ENCODE measurements at places on chromosomes 3 and 15. TPM values are rescaled to one million over a fixed set of nuclear protein-coding genes. Genes with fewer than 3 reads are reported as not detected.
A peak's percentile ranks its signal among the peaks of the same experiment; 100 is the strongest.

DNA sequence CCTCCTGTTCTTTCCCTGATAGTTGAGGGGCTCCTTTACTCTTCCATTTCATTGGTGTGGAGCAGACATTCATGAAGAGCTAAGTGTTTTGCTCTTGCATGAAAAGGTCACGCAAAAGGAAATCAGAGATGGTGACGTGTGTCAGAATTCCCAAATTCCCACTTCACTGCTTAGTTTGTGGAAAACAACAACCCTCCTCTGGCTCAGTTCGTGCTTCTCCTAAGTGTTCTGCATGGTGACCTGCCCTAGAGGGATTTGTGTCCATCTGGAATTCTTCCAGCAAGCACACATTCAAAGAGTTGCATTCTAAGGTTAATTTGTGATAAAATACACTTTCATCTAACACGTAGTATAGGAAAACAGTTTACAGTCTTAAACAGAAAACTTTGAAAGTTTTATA is 95.6 kb downstream of the IMPG2 start:
- no peaks in the 10 kb centered on the region for H3K36me3 ChIP-seq
- H3K27ac ChIP-seq = no peak overlapping the region
- H3K4me3 ChIP-seq = no peak overlapping the region
- H3K27me3 ChIP-seq = no peaks in the 10 kb centered on the region
- no peak for DNase-seq

DNA sequence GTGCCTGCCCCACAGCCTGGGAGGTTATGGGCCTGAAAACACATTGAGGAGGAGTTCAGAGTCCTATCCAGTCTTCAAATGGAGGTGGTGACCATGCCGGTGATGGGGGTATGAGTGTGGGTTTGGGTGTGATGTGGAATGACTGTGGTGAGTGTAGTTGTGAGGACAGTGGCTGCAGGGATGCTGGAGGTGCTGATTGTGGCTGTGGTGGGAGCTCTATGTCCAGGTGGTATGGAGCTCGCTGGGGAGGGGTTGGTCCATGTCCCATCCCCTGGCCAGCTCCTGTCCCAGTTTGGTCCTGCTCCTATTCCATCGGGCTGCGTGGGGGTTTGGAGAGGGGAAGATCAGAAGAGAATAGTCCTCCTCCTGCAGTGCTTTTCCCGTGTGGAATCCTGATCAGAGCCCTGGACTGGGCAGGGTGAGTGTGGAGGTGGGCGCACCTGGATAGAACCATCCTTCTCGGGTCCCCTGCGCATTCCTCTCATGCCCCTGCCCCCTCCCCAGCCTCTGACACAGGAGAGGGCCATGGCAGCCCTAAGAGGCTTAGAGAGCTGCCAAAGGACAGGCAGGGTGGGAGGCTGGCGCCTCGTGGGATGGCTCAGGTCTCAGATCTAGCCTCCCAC is 23.0 kb upstream of the GOLGA6C start:
- DNase-seq = no peak
- H3K27me3 ChIP-seq = peaks cover 12% of the 10 kb centered on the region
- H3K27ac ChIP-seq = no peak overlapping the region
- no peak overlapping the region for H3K4me3 ChIP-seq

DNA sequence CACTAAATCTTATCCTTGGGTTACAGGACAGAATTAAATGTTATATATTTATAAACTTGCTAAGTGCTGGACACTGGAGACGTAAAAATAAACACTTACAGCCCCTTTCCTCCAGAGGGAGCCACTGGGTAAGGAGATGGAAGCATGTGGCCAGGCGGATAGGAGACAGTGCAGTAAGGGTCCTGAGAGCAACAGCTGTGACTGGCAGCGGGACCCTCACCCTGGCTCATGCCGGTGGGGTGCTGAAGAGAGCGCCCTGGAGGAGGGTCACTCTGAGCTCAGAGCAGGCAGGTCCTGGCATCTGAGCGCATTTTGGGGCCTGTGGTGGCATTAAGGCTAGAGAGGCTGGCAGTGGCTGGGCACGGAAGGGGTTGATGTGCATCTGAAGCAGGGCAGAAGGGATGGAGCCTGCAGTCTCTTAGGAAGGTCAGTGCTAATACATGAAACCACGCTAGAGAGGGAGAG is 16.0 kb downstream of the SEC61A1 start:
- H3K4me3 ChIP-seq = no peak overlapping the region
- peak overlapping the region; percentile 41 for H3K27ac ChIP-seq
- DNase-seq = peak; percentile 49
- no peaks in the 10 kb centered on the region for H3K4me1 ChIP-seq

DNA sequence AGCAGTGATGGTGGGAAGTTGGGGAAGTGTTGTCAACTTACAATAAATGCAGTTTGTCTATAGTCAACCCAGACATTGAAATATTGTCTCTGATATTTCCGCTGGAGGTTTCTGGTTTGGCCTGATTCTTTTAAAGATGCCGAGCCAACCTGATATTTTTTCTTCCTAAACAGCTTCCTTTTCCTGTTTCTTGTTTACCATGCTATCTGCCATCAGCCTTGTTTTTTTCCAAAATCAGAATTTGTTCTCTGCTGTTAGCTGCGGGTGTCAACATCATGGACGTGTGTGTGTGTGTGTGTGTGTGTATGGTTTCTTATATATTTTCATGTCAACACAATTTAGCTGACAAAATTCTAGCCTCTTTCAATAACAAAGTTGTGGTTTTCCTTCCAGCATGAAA is 41.2 kb upstream of the XCR1 start:
- no peak for DNase-seq
- peaks cover 61% of the 10 kb centered on the region for H3K27me3 ChIP-seq
- H3K27ac ChIP-seq = peak overlapping the region; percentile 67
- H3K4me3 ChIP-seq = peak overlapping the region; percentile 3

DNA sequence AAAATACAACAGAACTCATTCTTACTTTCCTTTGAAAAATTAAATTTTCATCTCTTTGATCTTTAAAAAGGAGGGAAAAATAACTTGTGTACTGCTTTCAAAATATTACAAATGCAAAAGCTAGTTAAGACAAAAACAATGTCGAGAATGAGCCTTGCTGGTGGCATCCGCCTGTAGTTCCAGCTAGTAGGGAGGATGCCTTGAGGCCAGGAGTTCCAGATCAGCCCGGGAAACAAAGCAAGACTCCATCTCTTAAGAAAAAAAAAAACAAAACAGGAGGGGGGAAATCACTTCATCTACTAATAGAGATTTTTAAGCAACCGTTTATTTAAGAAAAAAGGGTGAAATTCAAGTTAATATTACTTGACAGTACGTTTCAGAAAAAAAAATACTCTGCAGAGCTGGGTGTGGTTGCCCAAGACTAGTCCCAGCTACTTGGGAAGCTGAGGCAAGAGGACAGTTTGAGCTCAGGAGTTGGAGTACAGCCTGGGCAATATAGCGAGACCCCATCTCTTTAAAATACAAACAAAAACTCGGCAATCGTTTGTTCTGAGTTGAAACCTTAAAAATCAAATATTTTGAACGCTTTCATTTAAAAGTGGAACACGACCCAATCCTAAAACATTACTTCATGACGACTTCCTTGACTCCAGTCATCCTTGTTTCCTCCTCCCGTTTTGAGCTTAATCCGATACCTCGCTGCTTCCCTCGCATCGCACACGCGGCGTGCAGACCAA is 1.2 kb downstream of the KPNA1 start:
- no peak for DNase-seq
- H3K4me3 ChIP-seq = peak overlapping the region; percentile 85
- peaks cover 38% of the 10 kb centered on the region for H3K4me1 ChIP-seq

- H3K27me3 ChIP-seq = no peaks in the 10 kb centered on the region
- H3K36me3 ChIP-seq = no peaks in the 10 kb centered on the region
- no peak for DNase-seq
Measured at GRCh38 chr3:183381673-183382072, 46.7 kb downstream of the MCF2L2 start.

DNA sequence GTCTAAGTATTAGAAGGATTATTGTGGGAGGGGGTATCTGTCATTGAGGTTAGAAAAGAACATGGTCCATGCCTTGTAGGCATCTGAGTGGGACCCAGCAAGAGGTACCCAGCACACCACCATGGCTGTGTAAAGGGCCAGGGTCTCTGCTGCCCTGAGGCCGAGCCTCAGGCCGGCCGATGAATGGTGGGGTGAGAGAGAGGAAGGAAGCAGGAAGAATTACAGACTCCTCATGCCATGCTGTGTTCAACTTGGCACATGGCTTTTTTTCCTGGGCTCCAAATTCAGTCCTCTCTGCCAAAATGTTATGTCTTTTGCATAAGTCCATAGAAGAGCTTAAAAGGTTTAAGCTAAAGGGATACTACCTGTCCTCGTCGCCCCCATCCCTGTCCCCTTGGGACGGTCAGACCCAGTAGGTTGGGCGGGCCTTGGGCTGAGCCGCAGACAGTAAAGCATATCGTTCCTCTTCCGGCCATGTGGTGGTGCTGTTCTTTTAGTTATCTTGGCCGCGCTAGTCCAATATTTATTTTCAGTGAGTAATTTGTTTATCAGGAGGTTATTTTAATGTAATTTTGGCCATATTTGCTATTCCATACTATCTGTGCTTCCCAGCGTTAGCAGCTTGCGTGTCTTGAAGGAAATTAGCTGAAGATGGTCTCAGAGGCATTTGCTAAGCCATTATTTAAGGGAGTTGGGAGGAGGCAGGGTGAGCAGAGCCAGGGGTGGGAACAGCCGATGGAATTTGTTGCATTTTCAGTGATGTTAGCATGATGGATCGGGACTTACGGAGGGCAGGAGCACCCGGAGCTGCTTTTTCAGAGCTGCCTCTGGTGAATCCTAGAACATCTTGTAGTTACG is 152.4 kb downstream of the AGBL1 start:
- H3K36me3 ChIP-seq = no peaks in the 10 kb centered on the region
- no peak overlapping the region for H3K27ac ChIP-seq
- no peak overlapping the region for H3K4me3 ChIP-seq

DNA sequence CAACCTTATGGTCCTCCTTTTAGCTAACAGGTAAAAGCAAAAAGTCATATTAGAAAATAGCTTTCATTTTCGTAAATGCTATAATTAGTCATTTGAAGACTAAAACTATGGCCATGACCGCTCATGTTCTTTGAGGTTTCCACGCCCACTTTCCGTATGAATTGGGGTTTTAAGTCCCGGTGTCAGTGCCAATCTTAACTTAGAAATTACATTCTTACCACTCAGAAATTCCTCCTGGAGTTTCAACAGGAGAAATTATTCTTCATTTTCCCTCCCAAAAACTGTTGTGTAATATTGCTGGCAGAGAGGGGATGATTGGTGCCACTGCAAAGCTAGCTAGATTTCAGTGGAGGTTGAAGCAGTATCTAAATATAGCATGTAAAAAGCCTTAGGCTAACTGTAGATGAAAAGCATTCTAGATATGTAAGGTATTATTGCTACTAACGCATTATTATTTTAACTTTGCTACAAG is 71.0 kb upstream of the MDFIC2 start:
- no peaks in the 10 kb centered on the region for H3K36me3 ChIP-seq
- H3K27ac ChIP-seq = no peak overlapping the region
- H3K4me3 ChIP-seq = no peak overlapping the region
- H3K27me3 ChIP-seq = no peaks in the 10 kb centered on the region
- no peak for DNase-seq

- DNase-seq = no peak
- H3K36me3 ChIP-seq = peaks cover 63% of the 10 kb centered on the region
- no peak overlapping the region for H3K27ac ChIP-seq
- H3K4me1 ChIP-seq = peaks cover 50% of the 10 kb centered on the region
- H3K27me3 ChIP-seq = no peaks in the 10 kb centered on the region
- no peak overlapping the region for H3K4me3 ChIP-seq
Measured at GRCh38 chr3:33004961-33005360, 53.5 kb downstream of the CCR4 start.

- H3K36me3 ChIP-seq = peaks cover 46% of the 10 kb centered on the region
- DNase-seq = no peak
- no peak overlapping the region for H3K27ac ChIP-seq
- no peak overlapping the region for H3K4me3 ChIP-seq
- H3K27me3 ChIP-seq = no peaks in the 10 kb centered on the region
- H3K4me1 ChIP-seq = peaks cover 19% of the 10 kb centered on the region
Measured at GRCh38 chr15:84766461-84767035, 18.2 kb downstream of the ZNF592 start.

- H3K4me1 ChIP-seq = peaks cover 19% of the 10 kb centered on the region
Measured at GRCh38 chr15:59420986-59421618, 16.9 kb upstream of the FAM81A start.

DNA sequence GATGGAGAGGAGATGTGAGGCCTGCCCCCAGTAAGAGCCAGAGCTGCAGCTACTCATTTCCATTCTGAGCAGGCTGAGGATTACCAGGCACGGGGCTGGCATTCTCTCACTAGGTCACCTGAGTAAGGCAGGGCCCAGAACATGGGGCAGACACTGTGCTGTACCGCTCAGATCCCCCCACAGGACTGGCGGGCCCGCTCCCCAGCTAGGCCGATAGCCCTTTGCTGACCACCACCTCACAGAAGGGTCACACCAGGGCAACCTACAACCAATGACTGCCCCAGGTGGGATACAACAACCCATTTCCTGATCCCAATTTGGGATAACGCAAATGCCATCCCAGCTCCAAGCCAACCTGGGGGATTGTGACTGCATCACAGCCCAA is 52.5 kb downstream of the OXNAD1 start:
- peaks cover 87% of the 10 kb centered on the region for H3K4me1 ChIP-seq
- no peak overlapping the region for H3K4me3 ChIP-seq
- H3K27ac ChIP-seq = peak overlapping the region; percentile 86
- peaks cover 95% of the 10 kb centered on the region for H3K36me3 ChIP-seq

DNA sequence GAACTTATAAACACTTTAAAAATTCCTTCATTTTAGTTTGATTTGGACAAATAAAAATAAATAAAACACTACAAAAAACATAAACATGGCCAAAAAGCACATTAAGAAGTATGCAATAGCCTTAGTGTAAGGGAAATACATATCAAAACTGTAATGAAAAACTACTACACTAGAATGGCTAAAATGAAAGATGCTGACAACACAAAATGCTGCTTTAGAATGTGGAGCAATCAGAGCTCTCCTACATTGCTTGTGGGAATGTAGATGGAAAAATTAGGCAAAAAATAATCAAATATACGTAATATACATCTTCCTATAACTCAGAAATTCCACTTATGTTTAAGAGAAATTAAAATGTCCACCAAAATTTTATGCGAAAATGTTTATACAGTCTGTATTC is 96.2 kb downstream of the ABI3BP start:
- no peak overlapping the region for H3K27ac ChIP-seq
- peaks cover 9% of the 10 kb centered on the region for H3K4me1 ChIP-seq
- no peak overlapping the region for H3K4me3 ChIP-seq
- DNase-seq = no peak
- H3K36me3 ChIP-seq = no peaks in the 10 kb centered on the region
- H3K27me3 ChIP-seq = peaks cover 5% of the 10 kb centered on the region

The CEP19 gene
- 5.3 TPM for total RNA-seq

The BRPF1 gene
- total RNA-seq = 51.6 TPM

The RTP1 gene
- total RNA-seq = not detected

The TLR9 gene
- total RNA-seq = 0.65 TPM

The DUOXA1 gene
- total RNA-seq = not detected

The EIF3J gene
- total RNA-seq = 86.1 TPM

The HYKK gene
- total RNA-seq = 4.7 TPM

The STRA6 gene
- total RNA-seq = not detected

Measured in activated CD4-positive, alpha-beta T cell treated with anti-CD3 and anti-CD28 coated beads, Interleukin-2, amount 10 ng/mL, durations not matched to agents 7 days and 5 days (primary cell).